CD4-positive, CD25-positive, alpha-beta regulatory T cell (primary cell): ENCODE measurements at places on chromosomes 3 and 15. TPM values are rescaled to one million over a fixed set of nuclear protein-coding genes. Genes with fewer than 3 reads are reported as not detected.

- DNase-seq, result no peak
These were observed 291.0 kb downstream of the CLSTN2 start for GRCh38 chr3:140225996-140226395.

DNA sequence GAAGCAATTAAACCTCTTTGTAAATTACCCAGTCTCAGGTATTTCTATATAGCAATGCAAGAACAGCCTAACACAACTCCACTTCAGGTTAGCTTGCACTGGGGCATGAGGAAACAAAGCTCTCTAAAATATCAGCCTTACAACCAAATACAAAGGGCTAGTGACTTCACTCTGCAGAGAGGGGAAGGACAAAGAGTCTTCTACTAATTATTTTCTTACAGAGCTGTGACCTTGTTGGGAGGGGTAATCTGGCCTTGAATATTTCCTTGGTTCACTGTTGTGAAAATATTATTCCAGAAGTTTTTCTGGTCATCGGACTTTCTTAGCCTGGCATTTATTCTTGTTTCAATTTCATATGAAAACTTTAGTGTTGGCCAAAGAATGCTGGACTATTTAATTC lies 334.4 kb upstream of the CTNNB1 start:
- no peak for DNase-seq

GRCh38 chr3:66483006-66483405 lies 17.8 kb downstream of the LRIG1 start:
- DNase-seq, result no peak

The GHSR gene
- not detected for polyA plus RNA-seq

The SI gene
- polyA plus RNA-seq, result not detected
